ENCODE measurements at places on chromosomes 3 and 15.

DNA sequence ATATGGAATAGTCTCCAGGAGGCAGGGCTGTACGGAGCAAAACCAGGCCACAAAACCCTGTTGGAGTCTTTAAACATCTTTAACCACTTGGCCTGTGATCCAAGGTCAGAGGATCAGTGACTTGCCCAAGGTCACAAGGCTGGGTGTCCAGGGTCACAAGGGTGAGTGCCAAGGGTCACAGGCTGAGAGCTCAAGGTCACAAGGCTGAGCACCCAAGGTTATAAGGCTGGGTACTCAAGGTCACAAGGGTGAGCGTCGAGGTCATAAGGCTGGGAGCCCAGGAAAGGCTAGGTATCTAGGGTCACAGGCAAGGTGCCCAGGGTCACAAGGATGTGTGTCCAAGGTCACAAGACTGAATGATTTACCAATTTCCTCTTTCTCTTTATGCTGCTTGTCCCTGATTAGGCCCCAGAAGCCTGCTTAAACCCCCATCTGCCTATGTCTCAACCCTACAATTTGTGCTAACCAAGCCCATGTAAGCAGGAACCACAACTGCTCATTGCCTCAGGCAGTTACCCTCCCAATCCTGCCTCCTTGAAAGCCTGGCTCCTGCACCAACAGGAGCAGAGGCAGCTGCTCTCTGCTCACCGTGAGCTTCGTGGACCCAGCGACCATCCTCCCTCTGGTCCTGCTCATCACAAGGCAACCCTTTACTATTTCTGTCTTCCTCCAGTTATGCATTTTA, 51.5 kb downstream of the MGLL start:
- DNase-seq, result no peak

DNA sequence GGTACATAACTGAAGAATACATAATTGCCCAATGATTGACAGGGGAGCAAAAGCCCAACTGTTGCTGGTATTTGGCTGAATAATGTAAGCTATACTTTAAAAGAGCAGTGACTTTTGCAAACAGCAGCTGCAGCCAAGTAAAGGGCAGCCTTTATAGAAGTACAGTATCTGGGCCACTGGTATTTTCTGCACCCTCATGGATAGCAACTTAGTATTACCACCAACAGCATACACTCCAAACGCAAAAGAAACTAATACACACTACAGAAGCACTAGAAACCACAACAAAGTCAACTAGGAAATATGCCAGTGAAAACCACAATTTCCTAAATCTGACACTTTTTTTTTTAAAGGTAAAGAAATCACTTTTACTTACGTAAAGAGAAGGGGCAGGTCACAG, 206.1 kb downstream of the TIGIT start:
- no peak for DNase-seq

DNA sequence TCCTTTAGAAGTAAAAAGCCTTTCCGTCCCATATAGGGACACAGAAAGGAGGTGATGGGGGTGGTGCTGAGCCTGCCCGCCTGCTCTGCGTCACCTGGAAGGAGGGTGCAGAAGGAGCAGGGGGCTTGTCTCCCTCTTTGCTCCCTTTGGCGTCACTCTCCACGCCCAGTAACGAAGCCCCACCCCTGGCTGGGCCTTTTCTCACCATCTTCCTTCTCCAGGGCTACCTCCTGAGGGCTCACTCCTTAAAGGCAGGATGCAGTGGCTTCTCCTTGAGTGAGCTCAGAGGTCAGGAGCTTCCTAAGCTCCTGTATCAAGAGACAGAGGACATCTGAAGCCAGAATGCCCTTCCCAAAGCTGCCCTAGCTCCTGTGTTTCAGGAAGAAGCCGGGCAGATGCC, 31.5 kb downstream of the SLCO3A1 start:
- no peak for DNase-seq

GRCh38 chr3:78972617-78973301, 795.0 kb downstream of the ROBO1 start:
- DNase-seq, result no peak

DNA sequence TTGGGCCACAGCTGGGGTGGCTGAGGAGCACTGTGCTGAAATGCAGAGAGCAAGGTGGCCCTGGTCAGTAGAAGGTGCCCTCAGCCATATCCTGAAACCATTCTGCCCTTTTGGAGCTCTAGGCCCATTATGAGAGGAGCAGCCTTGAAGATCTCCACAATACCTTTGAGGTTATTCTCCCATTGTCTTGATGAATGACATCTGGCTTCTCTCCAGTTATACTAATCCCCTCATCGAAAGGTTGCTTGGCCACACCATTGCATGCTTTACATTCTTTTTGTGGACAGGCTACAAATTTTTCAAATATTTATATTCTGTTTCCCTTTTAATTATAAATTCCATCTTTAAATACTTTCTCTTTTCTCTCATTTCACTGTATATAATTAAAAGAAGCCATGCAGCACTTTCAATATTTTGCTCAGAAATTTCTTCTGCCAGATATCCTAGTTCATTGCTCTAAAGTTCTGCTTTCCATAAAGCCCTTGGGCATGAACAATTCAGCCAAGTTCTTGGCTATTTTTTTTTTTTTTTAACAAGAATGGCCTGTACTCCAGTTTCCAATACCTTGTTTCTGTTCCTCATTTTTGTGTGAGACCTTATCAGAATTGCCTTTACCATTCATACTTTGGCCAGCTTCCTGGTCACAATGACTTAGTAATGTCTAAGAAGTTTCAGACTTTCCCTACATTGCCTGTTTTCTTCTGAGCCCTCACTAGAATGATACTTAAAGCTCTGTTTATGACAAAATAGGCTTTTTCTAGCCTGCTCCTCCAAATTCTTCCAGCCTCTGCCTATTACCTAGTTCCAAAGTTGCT, 138.9 kb upstream of the SGO1 start:
- DNase-seq, result no peak
